ENCODE measurements at places on chromosomes 13 and 19. TPM values are rescaled to one million over a fixed set of nuclear protein-coding genes. Genes with fewer than 3 reads are reported as not detected.

IZUMO2 gene
- not detected for polyA plus RNA-seq

DNA sequence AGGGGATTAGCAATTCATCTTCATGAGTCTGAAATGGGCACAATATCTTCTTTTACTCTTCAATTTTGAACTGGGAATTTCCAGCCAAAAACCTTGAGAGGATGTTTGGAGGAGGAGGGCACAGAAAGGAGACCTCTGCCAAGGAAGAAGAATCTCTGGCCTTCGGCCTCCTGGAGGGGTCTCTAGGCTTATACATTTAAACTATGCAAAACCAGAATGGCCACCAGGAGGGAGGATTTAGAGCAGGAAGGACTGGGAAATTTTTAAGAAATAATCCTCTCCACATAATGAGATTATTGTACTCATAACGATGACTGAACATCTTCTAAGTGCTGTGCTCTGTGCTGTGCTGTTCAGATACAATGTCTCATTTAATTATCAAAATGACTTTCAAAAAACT lies 325.9 kb downstream of the NDFIP2 start:
- no peak overlapping the region for H3K4me3 ChIP-seq
- no peak overlapping the region for H3K27ac ChIP-seq
- H3K36me3 ChIP-seq, result no peaks in the 10 kb centered on the region
- DNase-seq, result no peak

GRCh38 chr19:46551164-46551563 lies 50.0 kb upstream of the CALM3 start:
- no peak overlapping the region for H3K4me3 ChIP-seq
- H3K36me3 ChIP-seq, result no peaks in the 10 kb centered on the region
- H3K27ac ChIP-seq, result no peak overlapping the region
- no peaks in the 10 kb centered on the region for H3K4me1 ChIP-seq
- no peaks in the 10 kb centered on the region for H3K27me3 ChIP-seq

GRCh38 chr13:102757006-102757405 lies 16.6 kb downstream of the TEX30 start:
- H3K4me3 ChIP-seq, result no peak overlapping the region
- no peak for DNase-seq
- no peaks in the 10 kb centered on the region for H3K27me3 ChIP-seq
- no peaks in the 10 kb centered on the region for H3K36me3 ChIP-seq
- H3K27ac ChIP-seq, result no peak overlapping the region

- H3K4me3 ChIP-seq, result no peak overlapping the region
- H3K27me3 ChIP-seq, result no peaks in the 10 kb centered on the region
- H3K4me1 ChIP-seq, result peaks cover 3% of the 10 kb centered on the region
- DNase-seq, result no peak
These were observed 115.3 kb downstream of the TBC1D4 start for GRCh38 chr13:75366380-75367280.

Measured in hepatocyte (in vitro differentiated cells).